ENCODE measurements at places on chromosomes 6 and 20.

DNA sequence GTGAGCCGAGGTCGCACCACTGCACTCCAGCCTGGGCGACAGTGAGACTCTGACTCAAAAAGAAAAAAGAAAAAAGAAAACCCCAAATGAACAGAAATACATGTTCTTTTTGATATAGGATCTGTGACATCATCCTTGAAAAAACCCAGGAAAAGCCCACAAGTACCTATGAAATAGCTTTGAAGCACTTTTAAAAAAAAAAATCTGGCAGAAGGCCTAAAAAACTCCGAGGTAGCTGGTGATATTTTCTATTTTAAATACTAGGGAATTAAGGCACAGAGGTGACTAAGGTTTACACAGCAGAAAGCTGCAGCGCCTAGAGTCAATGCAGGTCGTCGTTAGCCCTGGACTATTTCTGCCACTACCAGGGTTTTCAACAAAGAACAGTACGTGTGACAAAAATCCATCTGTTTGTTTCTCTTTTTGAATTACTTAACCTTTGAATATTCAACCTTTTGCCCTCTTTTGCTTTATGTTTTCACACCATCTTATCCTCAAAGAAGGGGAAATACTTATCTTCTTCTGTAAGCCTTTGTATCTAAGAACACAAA is 39.4 kb upstream of the EEF1A1 start:
- peak; percentile 24 for DNase-seq

DNA sequence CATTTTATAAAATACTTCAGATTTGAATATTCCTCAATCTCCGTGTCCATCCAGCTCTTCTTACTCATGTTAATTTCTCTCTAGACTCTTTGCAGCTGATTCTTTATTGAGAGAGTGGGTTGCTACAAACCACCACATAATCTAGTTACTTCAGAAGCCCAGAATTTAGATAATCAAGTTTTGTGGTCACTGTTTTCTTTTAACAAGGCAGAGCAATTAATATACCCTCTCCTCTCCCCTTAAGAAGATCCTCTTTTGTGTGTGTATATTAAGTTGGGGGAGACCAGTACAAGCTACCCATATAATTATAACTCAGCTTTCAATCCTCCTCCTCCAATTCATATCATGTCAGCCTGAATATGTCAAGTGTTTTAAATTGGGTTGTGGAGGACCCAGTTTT is 95.1 kb downstream of the IRAK1BP1 start:
- DNase-seq, result no peak

- DNase-seq, result no peak
Measured at GRCh38 chr6:63507096-63507495, 65.2 kb upstream of the LOC128125822 start.

DNA sequence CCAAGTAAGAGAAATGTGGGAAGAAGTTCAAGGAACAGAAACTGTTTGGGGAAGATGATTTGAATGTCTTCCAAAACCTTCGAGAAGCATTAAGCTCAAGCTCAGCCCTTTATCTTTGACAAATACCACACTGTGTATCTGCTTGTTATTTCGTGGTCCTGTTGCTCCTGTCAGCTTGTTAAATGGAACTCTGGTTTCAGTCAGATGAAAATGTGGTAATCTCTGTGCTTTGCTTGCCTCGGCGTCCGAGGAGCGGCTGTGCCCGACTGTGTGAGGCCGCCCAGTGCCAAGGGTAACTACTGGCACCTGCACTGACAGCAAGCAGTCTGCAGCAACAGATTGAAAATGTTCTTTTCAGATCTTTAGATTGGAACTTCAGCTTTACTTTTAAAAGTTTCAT is 577.9 kb upstream of the FLRT3 start:
- DNase-seq, result no peak

- no peak for DNase-seq
Measured at GRCh38 chr6:5204376-5204775, 56.4 kb downstream of the LYRM4 start.

DNA sequence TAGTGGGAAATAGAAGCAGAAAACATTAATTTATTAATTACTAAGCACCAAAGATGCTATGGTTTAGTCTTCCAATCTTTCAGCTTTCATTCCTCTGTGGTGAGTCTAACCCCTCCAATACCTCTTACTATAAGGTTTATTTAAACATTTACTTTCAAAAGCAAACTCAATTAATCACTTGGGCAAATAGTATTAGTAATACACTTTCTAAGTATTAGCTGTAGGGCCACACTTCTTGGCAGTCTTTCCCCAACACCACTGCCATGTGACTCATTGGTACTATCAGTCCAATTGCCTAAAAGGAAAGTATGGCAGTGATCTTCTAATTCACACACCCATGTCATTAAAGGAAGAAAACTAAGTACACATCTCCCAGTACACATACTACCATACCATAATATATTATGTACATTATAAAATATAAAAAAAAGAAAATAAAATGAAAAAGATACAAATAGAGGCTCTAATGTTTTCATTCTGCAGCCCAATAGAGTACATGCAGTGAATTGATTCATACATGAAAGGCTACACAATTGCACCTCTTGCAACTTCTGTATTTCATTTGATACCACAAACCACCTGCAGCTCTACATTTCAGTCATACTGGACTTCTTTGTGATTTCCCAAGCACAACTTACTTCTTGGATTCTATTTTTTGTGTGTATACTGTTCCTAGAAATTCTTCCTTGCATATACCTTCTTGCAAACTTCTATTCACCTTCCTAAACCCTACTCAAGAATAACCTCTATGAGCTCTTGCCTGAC is 218.6 kb downstream of the PKHD1 start:
- DNase-seq, result no peak

- no peak for DNase-seq
Measured at GRCh38 chr6:75472885-75473284, 20.7 kb downstream of the FILIP1 start.

DNA sequence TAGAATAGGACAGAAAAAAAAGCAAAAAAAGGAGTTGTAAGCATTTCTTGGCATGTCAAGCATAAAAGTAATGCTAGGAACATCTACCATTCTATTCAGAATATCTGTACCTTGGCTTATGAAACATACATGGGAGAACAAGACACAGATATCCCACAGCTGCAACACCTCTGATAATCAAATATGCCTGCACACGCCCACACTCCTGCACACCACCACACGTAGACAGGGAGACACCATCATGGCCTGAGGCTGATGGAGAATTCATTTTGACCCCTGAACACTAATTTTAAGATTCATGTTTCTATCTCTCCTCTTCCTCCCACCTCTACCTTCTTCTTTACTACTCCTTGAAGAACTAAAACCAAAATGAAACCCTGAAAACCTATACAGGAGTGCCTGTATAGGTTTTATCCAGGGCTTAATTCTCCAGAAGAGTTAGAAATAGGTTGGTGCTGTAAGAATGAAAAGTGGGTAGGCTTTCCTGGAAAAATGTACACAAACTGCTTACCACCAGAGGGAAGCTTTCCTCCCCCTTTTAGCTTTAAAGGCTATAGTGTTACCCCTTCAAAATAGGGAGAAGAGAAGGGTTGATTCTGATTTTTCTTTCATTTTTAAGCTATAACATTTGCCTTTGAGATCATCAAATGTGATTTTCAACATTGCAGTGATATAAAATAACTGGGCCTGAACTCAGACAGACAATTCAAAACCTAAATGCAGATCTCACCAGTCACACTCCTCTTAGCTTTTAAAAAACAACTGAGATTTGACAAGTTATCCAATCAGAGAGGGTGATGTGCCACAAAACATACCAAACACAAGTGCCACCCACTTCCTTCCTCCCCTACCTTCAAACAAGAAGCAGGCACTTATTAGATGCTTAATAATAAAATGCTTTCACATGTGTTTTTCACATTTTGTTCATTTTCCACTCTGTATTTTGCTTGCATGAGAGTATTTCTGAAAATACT is 57.9 kb downstream of the ELOVL5 start:
- peak; percentile 27 for DNase-seq

GRCh38 chr6:37675606-37676005 is 22.1 kb downstream of the MDGA1 start:
- DNase-seq, result no peak

GRCh38 chr6:39086294-39086693 is 28.7 kb downstream of the SAYSD1 start:
- DNase-seq, result peak; percentile 64

DNA sequence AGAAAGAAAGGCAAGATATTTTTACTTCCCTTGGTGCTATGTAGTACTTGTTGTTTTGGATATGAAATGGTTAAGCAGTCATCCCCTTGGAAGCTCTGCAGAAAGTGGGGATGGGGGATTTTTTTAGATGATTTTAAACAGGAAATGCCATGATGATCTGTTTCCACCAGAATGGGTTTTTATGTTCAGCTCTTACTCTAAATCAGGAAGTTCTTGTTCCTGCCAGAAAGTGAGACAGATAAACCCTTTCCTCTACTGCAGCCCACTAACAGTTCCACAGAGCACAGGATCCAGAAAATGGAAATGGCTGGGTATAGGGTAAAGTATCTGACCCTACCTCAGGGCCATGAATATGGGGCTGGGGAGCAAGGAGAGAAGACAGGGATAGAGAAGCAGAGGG is 32.1 kb upstream of the PPP1R3G start:
- DNase-seq, result no peak

DNA sequence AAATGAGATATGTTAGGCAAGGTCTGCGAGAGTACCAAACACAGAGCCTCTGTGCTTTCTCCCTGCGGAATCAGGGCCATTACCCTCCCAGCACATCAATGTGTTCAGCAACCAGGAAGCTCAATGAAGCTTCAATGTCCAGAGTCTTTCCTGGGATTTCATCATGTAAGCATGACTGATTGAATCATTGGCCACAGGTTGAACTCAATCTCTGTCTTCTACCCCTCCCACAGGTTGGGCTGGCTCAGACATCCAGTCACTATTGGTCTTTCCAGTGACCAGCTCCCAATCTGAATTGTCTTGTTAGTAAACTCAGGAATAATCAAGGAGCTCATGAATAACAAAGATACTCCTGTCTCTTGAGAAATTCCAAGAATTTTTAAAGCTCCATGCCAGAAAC is 2.7 kb upstream of the DTD1 start:
- DNase-seq, result no peak

DNA sequence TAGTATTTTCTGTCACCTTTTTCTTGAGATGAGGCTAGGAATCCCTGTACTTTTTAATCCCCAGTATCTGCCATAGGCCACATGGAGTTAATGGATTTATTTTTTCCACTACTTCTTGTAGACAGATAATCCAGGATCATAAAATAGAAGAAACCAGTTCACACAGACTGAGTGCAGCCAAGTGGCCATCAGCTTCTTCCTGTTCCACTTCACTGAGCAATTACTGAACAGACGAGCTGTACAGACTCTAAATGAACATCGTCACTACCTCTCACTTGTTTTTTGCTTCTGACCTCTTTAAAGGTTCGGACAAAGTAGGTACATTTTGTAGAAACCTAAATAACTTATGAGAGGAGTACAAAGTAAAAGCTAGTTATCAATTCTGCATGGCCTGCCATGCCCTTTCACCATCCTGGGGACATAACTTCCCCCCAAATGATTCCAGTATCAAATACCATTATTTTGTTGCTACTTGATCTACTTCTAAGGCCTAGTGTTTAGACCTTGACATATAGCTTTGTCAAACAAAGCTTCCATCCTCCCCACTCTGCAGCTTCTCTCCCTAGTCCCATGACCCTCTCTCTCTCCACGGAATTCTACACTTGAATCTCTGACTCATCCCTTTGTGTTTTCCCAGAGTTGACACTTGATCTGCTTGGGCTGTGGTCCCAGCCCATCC is 34.4 kb upstream of the ARHGAP18 start:
- DNase-seq, result no peak

GRCh38 chr6:46440141-46440540 is 51.1 kb downstream of the RCAN2 start:
- DNase-seq, result no peak

- no peak for DNase-seq
Measured at GRCh38 chr20:62291251-62292066, 11.3 kb upstream of the ADRM1 start.

- no peak for DNase-seq
Measured at GRCh38 chr6:117267054-117267347, 1.6 kb downstream of the VGLL2 start.

- no peak for DNase-seq
Measured at GRCh38 chr6:88004707-88005106, 42.9 kb upstream of the SPACA1 start.

DNA sequence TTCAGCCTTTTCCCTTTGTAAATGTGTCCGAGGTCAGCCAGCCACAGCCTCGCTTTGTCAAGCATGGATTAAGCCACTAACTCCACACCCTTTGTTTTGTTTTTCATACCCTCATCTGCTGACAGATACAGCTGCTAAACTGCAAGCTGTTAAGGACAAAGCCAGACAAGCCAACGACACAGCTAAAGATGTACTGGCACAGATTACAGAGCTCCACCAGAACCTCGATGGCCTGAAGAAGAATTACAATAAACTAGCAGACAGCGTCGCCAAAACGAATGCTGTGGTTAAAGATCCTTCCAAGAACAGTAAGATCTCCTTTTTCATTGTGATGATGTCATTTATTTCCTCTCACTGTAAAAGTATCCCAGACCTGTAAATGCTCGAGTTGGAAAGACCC is 269.3 kb downstream of the ARHGAP18 start:
- DNase-seq, result no peak

GRCh38 chr6:120378582-120379220 is 955.6 kb downstream of the TBC1D32 start:
- DNase-seq, result no peak

DNA sequence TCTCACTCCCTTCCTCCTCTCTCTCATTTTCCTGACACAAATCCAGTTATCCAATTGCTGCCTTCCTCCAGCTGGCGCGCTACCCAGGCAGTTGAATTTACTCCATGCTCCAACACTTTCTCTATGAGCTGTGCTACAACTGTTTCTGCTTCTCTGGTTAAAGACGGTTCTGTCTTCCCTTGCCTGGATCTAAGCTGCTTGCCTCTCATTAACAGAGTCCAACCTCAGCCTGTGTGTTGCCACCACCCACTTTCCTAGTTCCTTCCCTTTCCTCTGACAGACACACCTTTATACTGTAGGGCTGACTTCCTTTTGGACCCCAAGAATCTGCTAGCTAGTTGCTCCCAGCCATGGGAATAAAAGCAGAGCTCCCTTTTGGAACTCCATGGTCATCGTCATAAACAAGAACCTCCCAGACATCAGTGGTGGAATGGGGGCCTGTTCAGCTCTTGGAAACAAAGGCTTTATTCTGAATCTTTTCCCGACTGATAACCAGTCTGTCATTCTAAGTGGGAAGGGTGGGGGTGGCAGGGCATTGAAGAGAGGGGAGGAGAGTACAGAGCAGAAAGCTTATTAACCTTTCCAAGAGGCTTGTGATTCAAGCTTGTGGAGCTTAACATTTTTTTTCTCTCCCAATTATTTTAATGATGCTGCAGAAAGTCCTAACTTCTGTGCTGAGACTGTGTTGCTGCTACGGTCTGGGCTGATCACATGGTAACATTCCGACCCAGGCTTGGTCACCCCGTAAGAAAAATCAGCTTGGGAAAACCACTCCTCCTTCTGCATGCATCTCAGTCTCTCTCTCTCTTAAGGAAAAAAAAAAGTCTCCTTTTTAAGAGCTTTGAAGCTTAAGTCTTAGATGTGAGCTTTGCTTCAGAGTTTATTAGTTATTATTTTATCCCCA is 31.3 kb upstream of the BMP2 start:
- no peak for DNase-seq

GRCh38 chr20:9949563-9949962 is 85.2 kb upstream of the ANKEF1 start:
- DNase-seq, result no peak

- no peak for DNase-seq
Measured at GRCh38 chr6:116369964-116370759, 585 bp upstream of the DSE start.
